Retina (tissue), 1 donor: ENCODE measurements at places on chromosomes 11 and 22.

- DNase-seq: no peak
These were observed 2.6 kb downstream of the AP1B1 start for GRCh38 chr22:29385748-29386147.

GRCh38 chr22:23501261-23501619, 78.8 kb downstream of the IGLL1 start:
- DNase-seq: no peak

DNA sequence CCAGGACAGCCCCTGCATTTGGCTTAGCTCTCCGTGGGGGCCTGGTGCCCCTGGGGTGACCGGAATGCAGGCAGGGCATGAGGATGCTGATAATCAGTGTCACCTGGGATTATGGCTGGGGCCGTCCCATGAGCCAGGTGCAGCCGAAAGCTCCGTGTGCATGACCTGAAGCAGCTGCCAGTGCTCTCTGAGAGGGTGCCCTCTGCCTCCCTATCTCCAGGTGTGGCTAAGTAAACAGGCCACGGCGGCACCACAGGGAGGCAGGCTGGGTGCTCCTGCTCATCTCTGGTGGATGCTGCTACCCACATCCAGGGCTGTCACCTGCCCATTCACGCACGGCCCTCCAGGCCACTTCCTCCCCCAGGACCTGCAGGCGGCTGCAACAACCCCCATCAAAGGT, 29.8 kb downstream of the DUSP8 start:
- no peak for DNase-seq

GRCh38 chr11:2300290-2300935, 1.3 kb downstream of the C11orf21 start:
- no peak for DNase-seq

GRCh38 chr11:9783986-9784385, 120.1 kb downstream of the SWAP70 start:
- DNase-seq: no peak

- DNase-seq: no peak
These were observed 8.9 kb upstream of the ST3GAL4 start for GRCh38 chr11:126346586-126346940.

DNA sequence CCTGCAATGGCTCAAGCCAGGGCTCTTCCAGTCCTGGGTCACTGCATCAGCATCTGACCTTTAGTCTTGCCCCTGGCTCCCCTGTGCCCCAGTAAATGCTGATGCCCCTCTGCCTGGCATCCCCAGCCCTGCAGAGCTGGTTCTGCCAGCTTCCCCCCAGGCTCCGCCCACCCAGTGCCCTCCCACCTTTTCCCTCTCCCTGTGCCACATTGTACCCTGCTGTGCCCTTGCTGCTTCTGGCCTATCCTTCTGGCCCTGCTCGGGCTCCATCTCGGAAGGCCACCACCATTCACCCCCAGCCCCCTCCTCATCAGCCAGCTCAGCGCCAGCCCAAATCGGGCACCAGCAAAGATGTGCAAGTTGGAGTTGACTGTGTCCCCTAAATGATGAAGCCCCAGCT, 7.4 kb downstream of the CAPN5 start:
- no peak for DNase-seq

DNA sequence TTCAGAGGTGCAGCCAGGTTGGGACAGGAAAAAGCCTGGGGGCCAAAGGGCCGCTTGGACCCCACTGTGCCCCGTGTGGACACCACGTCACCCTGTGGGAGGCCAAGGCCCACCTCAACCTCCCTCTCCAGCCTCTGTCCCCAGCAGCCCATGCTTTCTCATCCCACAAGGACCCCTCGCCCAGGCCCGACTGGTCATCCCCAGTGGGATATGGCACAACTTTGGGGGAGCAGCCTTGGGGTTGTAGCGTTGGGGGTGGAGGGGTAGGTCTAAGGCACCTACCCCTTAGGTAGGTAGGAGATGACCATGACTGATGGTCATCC, 44.0 kb downstream of the IGF2 start:
- DNase-seq: no peak

DNA sequence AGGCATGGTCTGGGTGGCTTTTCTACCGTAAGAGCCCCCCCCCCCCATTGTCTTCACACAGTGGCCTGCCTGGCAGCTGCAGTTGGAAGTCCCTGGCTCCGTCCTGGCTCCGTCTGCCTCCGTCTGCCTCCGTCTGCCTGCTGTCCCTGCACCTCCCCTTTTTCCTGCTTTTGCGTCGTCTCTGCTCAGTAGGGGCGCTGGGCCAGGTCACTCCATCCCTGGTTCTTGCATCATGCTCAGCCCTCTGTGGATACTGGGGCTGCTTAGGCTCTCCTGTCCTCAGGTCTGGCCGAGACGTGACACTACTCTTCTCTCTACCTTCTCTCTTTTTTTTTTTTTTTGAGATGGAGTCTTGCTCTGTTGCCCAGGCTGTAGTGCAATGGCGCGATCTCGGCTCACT, 27.8 kb downstream of the AP2A2 start:
- DNase-seq: no peak

GRCh38 chr11:64059339-64060140, 23.8 kb downstream of the FLRT1 start:
- DNase-seq: no peak

DNA sequence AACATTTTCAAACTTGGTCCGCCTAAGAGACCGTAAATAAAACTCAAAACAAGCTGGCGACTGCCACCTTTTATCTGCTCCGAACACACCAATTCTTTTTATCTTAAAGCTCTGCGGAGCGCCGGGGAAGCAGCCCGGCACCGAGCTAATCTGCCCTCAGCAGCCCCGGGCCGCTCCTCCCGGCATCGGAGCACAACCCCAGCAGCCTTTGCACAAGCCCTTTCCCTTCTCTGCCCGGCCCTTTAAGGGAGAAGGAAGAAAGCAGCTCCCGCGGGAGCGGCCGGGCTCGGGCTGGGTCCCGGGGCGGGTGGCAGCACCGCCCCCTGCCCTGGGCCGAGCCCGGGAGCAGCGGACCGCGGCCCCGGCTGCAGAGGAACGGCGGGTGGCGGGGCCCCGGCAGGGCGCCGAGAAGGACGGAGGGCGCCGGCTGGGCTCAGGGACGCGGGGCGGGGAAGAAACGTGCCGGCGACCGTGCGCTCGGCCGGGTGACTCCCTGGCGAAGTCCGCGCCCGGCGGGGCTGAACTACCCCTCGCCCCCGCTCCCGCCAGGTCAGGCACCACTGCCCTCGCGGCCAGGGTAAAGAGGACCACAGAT, 133.6 kb upstream of the C11orf58 start:
- peak; percentile 78 for DNase-seq

DNA sequence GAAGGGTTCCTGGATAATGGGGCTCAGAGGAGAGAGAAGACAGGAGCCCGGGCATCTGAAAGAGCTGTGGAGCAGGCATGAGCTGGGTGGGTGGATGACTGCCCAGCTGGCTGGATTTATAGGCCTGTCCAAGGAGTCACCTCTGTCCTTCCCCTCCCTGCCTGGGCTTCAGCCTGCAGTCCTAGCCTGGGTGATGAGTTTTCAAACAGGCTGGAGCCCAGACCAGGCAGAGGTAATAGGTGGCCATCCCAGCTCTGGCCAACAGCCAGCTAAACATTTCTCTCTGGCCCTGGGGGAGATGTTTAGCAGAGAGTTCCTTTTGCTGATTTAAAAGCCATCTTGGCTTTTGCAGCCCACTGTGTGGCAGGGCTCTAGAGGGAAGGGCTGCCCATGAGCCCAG, 5.4 kb downstream of the C11orf96 start:
- no peak for DNase-seq

DNA sequence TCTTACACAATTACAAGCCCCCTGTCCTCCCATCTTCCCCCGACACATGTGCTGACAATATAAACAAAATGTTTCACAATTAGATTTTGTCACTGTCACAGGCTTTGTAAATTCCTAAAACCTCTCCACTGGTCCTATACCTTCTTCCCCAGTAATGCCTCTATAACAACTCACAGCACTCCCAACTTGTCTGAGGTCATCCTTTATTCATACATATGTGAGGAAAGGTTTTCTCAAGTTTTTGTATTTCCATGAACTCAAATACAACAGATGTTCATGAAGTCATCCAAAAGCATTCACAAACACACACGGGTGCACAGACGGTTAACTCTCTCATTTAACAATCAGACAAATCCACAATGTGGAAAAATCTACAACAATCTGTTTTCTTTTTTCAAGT, 1.9 kb downstream of the OR52H1 start:
- no peak for DNase-seq

GRCh38 chr11:92867913-92868619, 101.4 kb upstream of the MTNR1B start:
- DNase-seq: no peak

DNA sequence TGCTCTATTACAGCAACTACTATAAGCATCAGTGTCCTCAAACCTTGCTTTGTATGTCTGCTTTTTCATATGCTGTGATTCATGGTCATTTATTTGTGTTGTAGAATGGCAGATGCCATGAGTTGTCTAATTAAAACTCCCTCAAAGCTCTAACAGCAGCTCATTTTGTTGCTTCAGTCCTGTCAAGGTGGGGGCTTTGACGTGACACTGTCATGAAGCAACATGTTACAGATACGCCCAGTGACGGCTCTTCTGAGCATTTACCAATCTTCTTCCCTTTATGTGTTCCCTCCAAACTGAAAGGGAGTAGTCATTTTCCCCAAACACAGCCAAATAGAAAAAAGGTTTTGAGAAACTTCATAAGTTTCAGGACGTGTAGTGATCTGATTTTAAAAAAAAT, 106.7 kb downstream of the DBX1 start:
- DNase-seq: no peak

GRCh38 chr11:126111458-126112116, 48.9 kb upstream of the CDON start:
- peak; percentile 15 for DNase-seq

DNA sequence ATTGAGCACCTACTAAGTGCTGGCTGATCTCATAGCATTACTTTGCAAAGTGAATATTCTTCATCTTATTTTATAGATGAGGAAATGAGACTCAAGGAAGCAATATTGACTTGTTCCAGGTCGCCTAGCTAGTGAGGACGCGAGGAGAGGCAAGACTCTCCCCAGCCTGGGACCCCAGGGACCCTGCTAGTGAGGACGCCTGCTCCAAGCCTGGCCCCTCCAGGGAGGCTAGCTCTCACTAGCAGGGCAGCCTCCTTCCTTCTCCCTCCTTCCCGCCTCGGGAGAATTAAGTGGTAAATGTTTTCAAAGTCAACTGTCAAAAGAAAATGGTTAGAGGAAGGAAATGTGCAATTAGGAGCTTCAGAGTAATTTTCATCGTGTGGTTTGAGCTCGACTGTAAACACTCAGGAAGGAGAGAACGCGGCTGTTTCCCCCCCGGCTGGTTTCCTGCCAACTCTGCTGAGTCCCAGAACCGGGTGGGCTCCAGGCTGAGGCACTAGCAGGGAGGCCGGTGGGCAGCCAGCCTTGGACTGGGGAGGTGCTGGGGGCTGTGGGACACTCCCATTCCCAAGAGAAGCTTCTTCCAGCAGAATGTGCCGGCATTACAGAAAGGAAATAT, 17.9 kb downstream of the MYEOV start:
- no peak for DNase-seq

DNA sequence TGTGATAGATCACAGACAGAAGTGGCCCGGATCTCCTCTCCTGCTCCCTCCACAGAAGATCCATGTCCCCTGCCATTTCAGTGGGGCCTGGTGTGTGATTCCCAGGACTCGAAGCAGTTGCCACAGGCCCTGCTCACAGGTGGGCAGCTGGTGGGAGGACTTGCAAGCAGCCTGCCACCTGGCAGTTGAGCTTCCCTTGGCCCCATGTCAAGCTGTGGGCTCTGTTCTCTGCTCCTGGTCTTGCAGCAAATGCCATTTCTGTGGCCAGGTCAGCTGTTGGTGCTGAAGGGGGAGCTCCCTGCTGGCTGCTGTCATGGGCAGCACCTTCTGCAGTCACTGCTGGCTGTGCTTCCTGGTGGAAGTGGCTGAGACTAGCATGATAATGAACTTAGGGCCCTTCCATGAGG, 59.1 kb upstream of the SLC22A12 start:
- no peak for DNase-seq

DNA sequence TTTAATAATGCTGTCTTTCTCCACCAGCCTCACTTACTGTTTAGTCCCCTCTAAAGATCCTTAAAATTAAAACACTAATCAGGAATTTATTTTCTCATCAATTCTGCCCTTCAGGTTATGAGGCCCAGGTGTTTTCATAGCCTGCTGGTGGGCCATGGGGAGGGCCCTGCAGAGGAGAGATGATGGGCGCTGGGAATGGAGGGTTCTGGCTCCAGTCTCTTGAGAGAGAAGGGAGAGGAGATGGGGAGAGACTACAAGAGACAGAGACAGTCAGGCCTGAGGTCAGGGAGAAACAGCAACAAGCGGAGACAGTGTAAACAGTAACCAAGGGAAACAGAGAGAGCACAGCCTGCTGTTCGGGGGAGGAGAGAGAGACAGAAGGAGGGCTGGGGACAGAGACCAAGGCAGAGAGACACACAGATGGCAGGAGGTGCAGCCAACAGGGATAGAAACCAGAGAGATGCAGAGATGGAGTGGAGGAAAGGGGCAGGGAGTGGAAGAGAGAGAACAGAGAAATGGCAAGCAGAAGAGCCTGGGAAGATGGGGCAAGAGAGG, 187.3 kb upstream of the SYT13 start:
- no peak for DNase-seq

GRCh38 chr11:7473717-7474116, 11.6 kb upstream of the OLFML1 start:
- DNase-seq: peak; percentile 58

GRCh38 chr11:47415949-47416472, 7.6 kb downstream of the SLC39A13 start:
- no peak for DNase-seq

DNA sequence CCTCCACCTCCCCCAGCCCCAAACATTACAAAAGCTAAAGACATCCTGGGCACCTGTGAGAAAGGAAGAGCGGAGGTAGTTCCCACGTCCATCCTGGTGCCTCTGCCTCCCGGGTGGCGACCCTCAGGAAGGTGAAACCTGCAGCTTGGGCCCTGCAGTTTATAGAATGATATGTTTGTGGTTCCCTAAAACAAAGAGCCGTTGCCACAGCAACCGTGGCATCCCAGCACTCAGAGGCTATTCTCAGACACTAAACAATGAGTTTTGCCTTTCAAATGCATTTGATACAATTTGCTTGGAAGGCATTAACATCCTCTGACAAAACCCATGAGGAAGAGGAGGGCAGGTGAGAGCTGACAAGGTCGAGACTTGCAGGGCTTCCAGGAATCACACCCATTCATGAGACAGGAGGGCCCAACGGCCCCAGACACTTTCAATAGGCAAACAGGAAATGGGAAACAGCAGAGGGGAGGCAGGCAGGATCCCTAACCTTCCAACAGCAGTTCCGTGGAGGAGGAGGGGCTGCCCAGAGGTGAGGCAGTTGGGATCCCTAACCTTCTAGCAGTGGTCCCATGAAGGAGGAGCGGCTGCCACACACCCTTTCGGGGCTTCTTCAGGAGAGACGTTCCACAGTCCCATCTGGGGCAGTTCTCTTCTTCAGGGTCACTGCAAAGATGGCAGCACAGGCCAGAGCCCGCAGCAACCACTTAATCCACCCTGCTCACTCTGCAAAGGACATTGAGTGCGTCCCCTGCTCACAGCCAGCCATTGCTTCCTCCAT, 379.2 kb downstream of the SHANK2 start:
- peak; percentile 46 for DNase-seq

- no peak for DNase-seq
These were observed 3.3 kb upstream of the CTR9 start for GRCh38 chr11:10747733-10748132.

GRCh38 chr11:118126082-118126838, 26.4 kb downstream of the SCN4B start:
- no peak for DNase-seq
